Activated T-cell treated with anti-CD3 and anti-CD28 coated beads, Interleukin-2, amount 50 U/mL, for 72 hours (primary cell): ENCODE measurements at places on chromosomes 11 and 22. TPM values are rescaled to one million over a fixed set of nuclear protein-coding genes. Genes with fewer than 3 reads are reported as not detected.

The MPEG1 gene
- not detected for total RNA-seq

The LRRC32 gene
- 16.4 TPM for total RNA-seq

The CENPM gene
- 66.1 TPM for total RNA-seq

The UPB1 gene
- 1.2 TPM for total RNA-seq

The NRXN2 gene
- total RNA-seq: 0.55 TPM

The P4HA3 gene
- not detected for total RNA-seq

The ZDHHC5 gene
- 62.9 TPM for total RNA-seq

The SLC35F2 gene
- 22.4 TPM for total RNA-seq

The ST14 gene
- not detected for total RNA-seq

The P2RY2 gene
- total RNA-seq: not detected

The RAB38 gene
- 6.3 TPM for total RNA-seq

The FGF4 gene
- total RNA-seq: not detected

The RIMBP3C gene
- 0.19 TPM for total RNA-seq

The TTC17 gene
- total RNA-seq: 67.8 TPM

The MFRP gene
- not detected for total RNA-seq

The APOL3 gene
- 55.6 TPM for total RNA-seq

The GRIK4 gene
- total RNA-seq: not detected

The GAB4 gene
- not detected for total RNA-seq

The SYT7 gene
- total RNA-seq: not detected

The C22orf31 gene
- total RNA-seq: not detected

The LRRC51 gene
- total RNA-seq: 6.3 TPM

The SPI1 gene
- total RNA-seq: 0.55 TPM

The UBQLNL gene
- 0.30 TPM for total RNA-seq

The YPEL4 gene
- total RNA-seq: 1.3 TPM

The TMPRSS6 gene
- total RNA-seq: 59.4 TPM

The PDE2A gene
- total RNA-seq: 1.7 TPM
